ENCODE measurements at places on chromosomes 13 and 19.

GRCh38 chr19:4009990-4010807 lies 2.7 kb downstream of the PIAS4 start:
- DNase-seq: no peak

DNA sequence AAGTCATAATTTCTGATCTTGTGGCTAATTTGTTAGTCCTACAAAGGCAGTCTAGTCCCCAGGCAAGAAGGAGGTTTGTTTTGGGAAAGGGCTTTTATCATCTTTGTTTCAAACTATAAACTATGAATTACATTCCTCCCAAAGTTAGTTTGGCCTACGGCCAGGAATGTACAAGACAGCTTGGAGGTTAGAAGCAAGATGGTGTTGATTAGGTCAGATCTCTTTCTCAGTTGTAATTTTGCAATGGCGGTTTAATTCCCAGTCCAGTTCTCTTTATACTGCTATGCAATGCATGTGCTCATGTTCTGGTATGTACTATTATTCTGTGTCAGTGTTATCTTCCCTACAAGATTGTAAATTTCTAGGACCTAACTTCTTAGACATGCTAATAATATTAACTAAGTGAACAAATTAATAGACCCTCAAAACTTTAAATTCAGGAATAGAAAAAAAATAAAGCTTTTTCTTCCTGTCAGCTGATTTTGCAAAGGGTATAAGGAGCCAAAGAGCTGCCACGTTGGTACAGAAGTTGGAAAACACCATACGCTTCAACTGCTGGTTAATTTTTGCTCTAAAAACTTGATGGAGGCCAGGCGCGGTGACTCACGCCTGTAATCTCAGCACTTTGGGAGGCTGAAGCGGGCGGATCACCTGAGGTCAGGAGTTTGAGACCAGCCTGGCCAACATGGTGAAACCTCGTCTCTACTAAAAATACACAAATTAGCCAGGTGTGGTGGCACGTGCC lies 1.3 kb upstream of the DNAJC15 start:
- DNase-seq: no peak

GRCh38 chr19:13666165-13666564 lies 98.2 kb upstream of the MRI1 start:
- no peak for DNase-seq

DNA sequence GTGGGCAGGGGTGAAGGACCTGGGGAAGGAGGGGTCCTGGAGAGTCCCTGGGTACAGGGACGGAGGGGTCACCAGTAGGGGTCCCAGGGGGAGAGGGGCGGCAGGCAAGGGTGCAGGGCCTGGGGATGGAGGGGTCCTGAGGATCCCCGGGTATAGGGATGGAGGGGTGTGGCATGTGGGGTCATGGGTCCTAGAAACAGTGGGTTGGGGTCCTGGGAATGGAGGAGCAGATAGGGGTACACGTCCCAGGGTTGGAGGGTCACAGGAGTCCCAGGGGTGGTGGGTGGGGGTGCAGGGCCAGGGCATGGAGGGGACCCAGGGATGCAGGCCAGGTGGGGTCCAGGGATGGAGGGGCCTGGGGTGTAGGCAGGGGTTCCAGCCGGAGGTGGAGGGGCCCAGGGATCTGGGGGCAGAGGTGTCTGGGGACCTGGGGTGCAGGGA lies 1.4 kb downstream of the BTBD2 start:
- no peak for DNase-seq

GRCh38 chr13:39550931-39551330 lies 52.1 kb downstream of the LHFPL6 start:
- DNase-seq: no peak

- DNase-seq: no peak
Observed at GRCh38 chr19:42281146-42281826, 12.2 kb downstream of the CIC start.

- no peak for DNase-seq
Observed at GRCh38 chr13:97855570-97856303, 97.7 kb upstream of the IPO5 start.
